ENCODE measurements at places on chromosomes 4 and X. TPM values are rescaled to one million over a fixed set of nuclear protein-coding genes. Genes with fewer than 3 reads are reported as not detected.

SLC49A3 gene
- 1.6 TPM for polyA plus RNA-seq

STATH gene
- polyA plus RNA-seq: not detected

IRAK1 gene
- polyA plus RNA-seq: 65.0 TPM

CD40LG gene
- not detected for polyA plus RNA-seq

MAP7D3 gene
- polyA plus RNA-seq: 7.7 TPM

CT83 gene
- not detected for polyA plus RNA-seq

NR0B1 gene
- 4.8 TPM for polyA plus RNA-seq

OCIAD2 gene
- 117 TPM for polyA plus RNA-seq

TMEM128 gene
- 50.2 TPM for polyA plus RNA-seq

DSPP gene
- polyA plus RNA-seq: 0.06 TPM

SUPT20HL1 gene
- 0.09 TPM for polyA plus RNA-seq

USP17L12 gene
- not detected for polyA plus RNA-seq

PRR27 gene
- polyA plus RNA-seq: 0.05 TPM

TBX22 gene
- 0.24 TPM for polyA plus RNA-seq

SPATA18 gene
- polyA plus RNA-seq: 9.5 TPM

GAK gene
- polyA plus RNA-seq: 78.8 TPM

SPIN3 gene
- polyA plus RNA-seq: 35.8 TPM

GPR34 gene
- 21.7 TPM for polyA plus RNA-seq

CRMP1 gene
- polyA plus RNA-seq: 479 TPM

MMAA gene
- 6.1 TPM for polyA plus RNA-seq

SPANXN4 gene
- not detected for polyA plus RNA-seq

CENPU gene
- 16.9 TPM for polyA plus RNA-seq

PI4K2B gene
- 7.7 TPM for polyA plus RNA-seq

DRD5 gene
- 2.6 TPM for polyA plus RNA-seq

TCEAL5 gene
- polyA plus RNA-seq: 59.0 TPM

PABPC4L gene
- 2.0 TPM for polyA plus RNA-seq

RIBC1 gene
- 7.4 TPM for polyA plus RNA-seq

FMR1NB gene
- polyA plus RNA-seq: not detected

EVC2 gene
- polyA plus RNA-seq: 2.0 TPM

HNRNPD gene
- 358 TPM for polyA plus RNA-seq

SSX2 gene
- not detected for polyA plus RNA-seq

CYP4V2 gene
- 13.2 TPM for polyA plus RNA-seq

PFKFB1 gene
- 1.1 TPM for polyA plus RNA-seq

F8A2 gene
- not detected for polyA plus RNA-seq

All from spinal cord (tissue), 10 donors.